ENCODE measurements at places on chromosomes 1 and 21. TPM values are rescaled to one million over a fixed set of nuclear protein-coding genes. Genes with fewer than 3 reads are reported as not detected.

Gene GABRD
- 0.18 TPM for total RNA-seq

Gene TINAGL1
- not detected for total RNA-seq

Gene SYT11
- 22.2 TPM for total RNA-seq

Gene MTARC1
- not detected for total RNA-seq

Gene DCST2
- 0.23 TPM for total RNA-seq

Gene KRTAP21-2
- not detected for total RNA-seq

Gene OVAAL
- not detected for total RNA-seq

Gene HTR6
- total RNA-seq = not detected

Gene CELA2B
- total RNA-seq = not detected

Gene IFNLR1
- 2.7 TPM for total RNA-seq

Gene RHBG
- total RNA-seq = not detected

Gene C1orf141
- total RNA-seq = not detected

Gene KDF1
- total RNA-seq = not detected

Gene ADAMTSL4
- 0.39 TPM for total RNA-seq

Gene GBP1
- total RNA-seq = 219 TPM

Gene ZC3H12A
- 21.5 TPM for total RNA-seq

Gene LYPD8
- not detected for total RNA-seq
